ENCODE measurements at places on chromosomes 1 and 21.

GRCh38 chr1:107669996-107670395, 295.0 kb downstream of the VAV3 start:
- DNase-seq, result no peak

DNA sequence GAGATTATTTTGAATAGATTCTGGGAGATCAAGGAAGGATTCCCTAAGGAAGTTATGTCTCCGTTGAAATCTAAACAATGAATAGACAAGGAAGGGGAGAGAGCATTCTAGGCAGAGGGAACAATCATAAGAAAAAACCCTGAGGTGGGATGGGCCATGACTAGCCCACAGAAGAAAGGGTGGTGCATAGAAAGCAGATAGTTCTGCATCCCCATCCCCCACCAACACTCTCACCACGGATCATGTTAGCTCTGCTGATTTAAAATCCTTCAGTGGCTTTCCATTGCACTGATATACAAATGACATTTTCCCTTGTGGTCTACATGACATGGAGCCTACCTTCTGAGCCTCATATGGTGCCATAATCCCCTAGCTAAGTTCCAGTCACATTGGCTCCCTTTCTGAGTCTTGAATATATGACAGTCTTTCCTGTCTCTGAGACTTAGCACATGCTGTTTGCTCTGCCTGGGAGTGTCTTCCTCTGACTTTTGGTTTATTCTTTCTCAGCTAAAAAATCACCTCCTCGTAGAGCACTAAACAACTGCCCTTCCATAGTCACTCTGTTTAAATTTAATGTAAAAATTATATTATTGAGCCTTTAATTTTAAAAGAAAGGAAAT, 15.2 kb downstream of the SCMH1 start:
- DNase-seq, result no peak

GRCh38 chr21:31133243-31133830, 95.1 kb upstream of the KRTAP19-8 start:
- no peak for DNase-seq

DNA sequence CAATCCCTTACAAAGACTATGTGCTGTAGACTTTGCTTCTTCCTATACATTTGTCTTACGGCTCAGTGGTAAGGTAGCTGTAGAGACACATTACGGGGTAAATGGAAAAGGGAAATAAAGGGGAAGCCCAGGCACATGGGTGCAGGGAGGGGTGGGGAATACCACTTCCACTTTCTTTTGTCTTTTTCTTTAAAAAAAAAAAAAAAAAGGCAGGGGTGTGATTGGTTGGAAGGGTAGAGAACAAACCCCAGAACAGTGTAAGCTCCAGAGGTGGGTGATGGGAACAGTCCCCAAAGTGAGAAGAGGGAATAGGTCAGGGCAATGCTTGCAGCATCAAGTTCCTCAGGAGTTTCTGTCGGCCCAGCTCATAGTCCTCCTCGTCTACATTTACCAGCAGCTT, 3.9 kb downstream of the NIT1 start:
- no peak for DNase-seq

GRCh38 chr1:41672641-41673361, 188.3 kb upstream of the EDN2 start:
- DNase-seq, result no peak

DNA sequence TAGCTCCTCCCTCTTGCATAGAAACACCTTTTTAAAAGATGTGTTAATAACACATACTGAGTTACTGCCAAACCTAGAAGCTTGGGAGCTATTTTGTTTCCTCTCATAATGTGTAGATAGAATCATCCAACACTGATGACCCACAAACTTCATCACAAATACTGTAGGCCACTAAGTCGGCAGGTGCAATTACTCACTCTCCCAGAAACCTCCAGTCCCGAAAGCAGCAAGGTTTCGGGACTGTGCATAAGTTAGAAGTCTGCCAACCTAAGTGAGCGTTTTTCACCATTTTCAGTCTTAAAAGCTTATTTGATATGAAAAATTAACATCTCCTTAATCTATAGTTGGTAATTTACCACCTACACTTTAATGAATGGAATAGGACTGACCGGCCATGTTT, 32.0 kb downstream of the C1orf198 start:
- no peak for DNase-seq

GRCh38 chr21:28336314-28336713, 656.4 kb downstream of the LTN1 start:
- DNase-seq, result no peak

DNA sequence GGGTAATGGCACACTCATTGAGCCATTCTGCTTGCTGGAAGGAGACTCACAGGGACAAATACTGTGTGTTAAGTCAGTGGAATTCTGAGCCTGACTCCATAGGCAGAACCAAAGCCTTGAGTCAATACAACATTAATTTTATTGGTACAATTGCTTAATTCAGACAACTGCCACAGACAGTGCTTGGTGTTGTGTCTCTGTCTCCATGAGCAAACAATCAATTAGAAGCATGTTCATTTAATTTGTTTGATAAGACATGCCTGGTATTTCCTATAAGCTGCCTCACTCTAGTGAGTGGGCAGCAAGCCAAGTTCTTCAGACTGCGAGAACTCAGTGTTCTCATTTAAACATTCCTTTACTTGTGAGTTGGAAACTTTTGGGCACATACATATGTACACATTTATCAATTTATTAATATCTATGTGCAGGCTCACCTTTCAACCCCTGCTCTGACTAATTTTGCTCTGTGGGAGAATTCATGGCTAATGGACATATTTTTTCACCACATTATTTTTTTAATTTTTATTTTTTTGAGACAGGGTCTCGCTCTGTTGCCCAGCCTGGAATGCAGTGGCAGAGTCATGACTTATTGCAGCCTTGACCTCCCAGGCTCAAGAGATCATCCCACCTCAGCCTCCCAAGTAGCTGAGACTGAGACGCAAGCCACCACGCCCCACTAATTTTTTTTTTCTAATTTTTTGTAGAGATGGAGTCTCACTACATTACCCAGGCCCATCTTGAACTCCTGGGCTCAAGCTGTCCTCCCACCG, 4.5 kb upstream of the SRSF10 start:
- no peak for DNase-seq

- DNase-seq, result no peak
These were observed 331.5 kb upstream of the AJAP1 start for GRCh38 chr1:4322881-4323280.

GRCh38 chr1:54611621-54612020, 11.7 kb downstream of the FAM151A start:
- DNase-seq, result no peak

GRCh38 chr1:193593147-193593885, 406.9 kb upstream of the B3GALT2 start:
- DNase-seq, result no peak

GRCh38 chr1:64519901-64520300, 50.0 kb downstream of the CACHD1 start:
- no peak for DNase-seq

DNA sequence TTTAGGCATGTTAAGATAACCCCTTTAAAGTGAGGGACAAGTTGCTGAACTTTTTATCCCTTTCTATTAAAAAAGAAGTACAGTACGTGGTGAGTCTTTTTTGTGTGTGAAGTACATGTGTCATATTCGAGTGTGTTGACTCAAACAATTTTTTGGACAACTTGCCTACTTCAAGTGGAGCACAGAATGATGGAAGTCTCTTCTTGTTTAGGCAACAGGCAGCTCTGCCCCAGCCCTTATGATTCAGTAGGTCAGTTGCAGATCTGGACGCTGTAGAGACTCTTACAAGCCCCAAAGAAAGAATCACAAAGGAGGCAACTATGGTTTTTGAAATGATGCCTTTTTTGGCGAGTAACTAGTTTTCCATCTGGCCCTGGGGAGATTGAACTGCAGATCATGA, 14.4 kb upstream of the ZFP69B start:
- DNase-seq, result no peak

DNA sequence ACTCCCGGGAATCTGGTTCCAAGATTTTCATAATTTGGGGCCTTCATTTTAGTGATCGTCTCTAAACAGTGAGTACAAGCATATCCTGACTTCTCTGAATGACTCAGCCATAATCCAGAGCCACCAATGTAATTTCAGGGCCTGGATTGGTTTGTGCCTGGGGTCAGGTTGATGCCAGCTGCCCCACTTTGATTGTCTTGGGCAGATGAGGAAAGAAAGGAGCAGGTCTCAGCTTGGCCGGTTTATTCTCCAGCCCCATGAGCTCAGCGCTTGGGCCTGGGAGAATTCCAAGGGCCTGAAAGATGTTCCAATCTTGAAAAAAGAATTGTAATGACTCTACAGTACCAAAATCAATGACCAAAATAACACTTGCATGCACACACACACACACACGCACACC, 71.2 kb upstream of the ECE1 start:
- DNase-seq, result no peak

DNA sequence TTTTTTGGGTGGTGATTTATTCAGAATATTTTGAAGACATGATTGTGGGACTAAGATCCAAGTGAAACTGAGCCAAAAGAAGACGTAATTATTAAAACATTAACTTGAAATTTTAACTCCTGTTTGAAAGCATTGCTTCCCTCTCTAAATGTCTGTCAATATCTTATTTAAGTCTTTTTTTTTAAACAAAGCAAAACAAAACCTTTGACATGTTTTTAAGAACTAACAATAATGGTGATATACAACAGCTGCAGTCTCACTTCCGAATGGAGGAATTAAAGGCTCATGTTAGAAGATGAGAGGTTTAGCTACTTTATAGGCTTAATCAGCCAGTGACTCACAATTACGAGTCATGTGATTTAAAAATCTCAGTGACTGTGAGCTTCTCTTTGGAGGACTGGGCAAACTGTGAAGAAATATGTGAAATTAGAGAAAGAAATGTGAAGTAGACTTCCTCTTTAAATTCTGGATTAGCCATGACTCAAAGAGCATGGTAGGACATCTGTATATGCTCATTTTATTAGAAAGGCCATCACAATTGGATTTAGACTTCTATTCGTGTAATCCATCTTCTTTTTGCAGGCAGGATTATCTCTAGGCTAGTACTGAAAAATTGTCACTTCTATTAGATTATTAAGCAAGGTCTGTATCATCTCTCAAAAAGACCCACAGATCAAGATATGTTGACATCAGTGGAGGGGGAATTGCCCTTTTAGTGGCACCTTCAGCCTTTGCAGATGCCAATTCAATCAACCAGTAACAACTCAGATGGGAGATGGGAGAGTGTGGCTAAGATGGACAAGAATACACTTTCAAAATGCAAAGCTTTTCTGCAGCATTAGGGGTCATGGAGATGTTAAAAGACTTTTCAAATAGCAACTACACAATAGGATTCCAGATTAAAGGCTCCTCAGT, 28.7 kb downstream of the KCNA3 start:
- no peak for DNase-seq

- no peak for DNase-seq
These were observed 308.0 kb downstream of the MATN1 start for GRCh38 chr1:30415171-30415940.

DNA sequence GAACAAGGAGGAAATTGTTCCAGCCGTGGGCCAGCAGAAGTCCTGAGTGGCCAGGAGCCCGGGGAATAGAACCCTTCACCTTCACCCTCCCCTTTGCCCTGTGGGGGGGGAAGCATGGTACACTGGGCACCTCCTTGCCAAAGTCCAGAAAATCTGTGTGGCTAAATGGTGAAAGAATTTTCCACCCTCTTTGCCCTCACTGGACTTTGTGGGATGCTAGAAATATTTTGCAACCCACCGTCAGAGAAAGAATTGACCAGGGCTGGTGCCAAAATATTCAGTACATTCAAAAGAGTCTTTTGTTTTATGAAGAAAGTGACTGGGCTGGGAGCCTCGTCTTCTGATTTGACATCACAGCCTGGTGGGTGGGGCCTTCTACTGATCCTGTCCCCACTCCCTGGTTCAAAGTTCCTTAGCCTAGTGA, 14.6 kb downstream of the NFASC start:
- no peak for DNase-seq

DNA sequence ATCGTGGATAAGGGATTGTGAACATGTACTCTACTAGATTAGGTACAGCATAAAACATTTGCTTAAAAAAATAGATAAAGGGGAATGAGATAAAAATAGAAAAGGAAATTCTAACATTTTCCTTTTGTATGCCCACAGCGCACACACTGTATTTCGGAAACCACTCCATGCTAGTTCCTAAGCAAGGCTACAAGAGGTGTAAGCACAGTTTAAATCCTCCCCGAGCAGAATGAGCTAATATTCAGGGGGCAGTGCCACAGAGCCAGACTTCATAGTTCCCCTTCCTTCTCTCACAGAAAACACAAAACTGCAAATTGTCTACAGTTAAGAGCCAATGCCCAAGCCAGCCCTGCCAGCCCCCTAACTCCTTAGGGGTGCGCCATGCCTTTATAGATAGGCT, 159.4 kb downstream of the ZNF281 start:
- DNase-seq, result no peak

DNA sequence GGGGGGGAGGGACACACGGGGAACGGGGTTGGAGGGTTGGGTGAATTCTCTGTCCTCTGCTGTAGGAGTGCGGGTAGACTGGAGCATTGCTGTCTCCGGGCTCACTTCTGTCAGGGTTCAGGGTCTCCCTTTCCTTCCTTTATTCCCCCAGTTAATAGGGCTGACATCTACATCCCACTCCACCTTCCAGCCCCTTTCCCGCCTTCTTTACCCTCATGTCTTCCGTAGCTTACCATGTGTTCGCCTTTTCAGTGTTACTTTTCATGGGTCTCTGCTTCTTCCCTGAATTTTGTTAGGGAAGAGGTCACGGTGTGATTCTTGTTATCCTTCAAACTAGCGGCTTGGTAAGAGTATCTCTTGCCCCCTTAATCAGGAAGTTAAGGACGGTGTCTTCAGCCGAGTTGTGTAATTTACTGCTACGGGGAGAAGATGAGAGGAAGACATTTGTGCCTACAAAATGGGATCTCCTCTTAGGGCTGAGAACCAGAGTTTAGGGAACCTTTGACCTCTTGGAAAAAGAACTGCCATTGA, 917 bp downstream of the RAP1A start:
- DNase-seq, result no peak

DNA sequence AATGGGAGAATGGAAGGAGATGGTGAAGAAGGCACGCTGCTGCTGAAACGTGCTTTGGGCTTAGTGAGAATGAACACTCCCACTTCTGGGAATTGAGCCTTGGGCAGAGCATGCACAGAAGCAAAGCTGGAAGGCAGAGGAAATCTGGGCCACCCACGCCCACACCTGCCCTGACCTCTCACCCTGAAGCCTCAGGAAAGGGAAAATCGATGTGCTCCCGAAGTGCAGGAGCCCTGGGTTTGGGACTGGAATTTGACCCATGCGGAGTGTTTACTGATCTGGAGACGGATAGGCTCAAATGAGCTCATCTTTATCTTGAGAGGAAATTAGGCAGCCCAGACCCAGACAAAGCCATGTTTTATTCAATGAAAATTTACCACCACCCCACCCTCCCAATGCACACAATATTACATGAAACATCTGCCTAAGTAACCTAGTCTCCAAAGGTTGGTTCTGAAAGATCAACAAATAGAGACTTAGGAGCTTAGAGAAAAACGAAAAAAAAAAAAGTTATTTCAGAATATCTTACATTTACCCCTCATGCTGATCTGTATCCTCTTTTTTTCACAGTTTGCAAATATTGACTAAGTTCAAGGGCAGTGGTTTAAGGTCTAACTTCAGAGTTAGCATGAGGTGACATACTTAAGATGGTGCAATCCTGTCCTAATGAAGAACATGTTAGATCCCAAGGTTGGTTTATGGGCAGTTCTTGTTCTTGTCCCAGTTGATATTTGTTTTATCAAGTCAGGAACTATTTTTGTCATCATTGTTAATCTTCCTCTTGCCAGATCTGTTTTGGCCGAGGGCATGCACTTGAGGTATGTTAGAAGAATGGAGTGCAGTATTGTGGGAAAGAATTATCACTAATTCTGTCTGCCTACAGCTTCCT, 63.0 kb downstream of the PROX1 start:
- no peak for DNase-seq

- DNase-seq, result no peak
These were observed 26.9 kb downstream of the CD244 start for GRCh38 chr1:160835751-160836150.

- no peak for DNase-seq
These were observed 66.6 kb upstream of the RHOU start for GRCh38 chr1:228668553-228669241.

Data from activated naive CD4-positive, alpha-beta T cell (primary cell).